ENCODE measurements at places on chromosomes 3 and 15.
A peak's percentile ranks its signal among the peaks of the same experiment; 100 is the strongest.

DNA sequence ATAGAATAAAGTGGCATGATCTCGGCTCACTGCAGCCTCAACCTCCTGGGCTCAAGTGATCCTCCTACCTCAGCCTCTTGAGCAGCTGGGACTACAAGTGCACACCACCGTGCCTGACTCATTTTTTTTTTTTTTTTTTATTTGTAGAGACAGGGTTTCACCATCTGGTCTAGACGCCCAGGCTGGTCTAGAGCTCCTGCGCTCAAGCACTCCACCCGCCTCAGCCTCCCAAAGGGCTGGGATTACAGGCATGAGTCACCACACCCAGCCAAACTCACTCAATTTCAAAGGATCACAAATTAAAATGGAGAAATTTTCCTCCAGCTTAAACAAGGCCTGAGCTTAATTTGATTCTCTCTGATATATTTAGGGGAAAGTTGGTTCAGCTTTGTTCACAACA is 27.3 kb upstream of the NMB start:
- peak; percentile 95 for DNase-seq

GRCh38 chr15:50117431-50118027 is 1.5 kb downstream of the ATP8B4 start:
- DNase-seq, result no peak

DNA sequence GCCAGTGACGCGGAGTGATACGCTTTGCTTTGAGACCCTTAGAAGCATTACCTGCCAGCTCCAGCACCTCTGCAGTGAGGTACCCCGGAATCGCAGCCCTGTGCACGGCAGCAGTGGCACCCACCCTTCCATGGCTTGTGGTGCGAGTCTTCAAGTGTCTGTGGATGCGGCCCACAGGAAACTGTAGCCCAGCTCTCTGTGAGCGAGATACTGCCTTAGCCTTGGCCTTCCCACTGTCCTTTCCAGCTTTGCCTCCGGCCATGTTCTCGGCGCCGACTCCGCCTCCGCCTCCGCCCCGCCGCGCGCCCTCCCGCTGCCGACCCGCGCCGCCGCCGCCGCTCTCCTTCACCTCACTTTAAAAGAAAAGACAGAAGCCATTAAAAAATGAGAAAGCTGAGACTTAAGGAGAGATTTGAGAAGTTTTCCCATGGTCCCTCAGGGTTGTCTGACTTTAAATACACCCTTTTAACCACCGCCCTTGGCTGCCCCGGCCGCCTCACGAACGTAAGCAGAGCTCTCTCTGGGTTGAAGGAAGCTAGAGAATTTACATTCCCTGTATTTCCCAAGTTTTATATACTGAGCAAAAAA is 78.5 kb upstream of the FAM174B start:
- peak; percentile 32 for DNase-seq

DNA sequence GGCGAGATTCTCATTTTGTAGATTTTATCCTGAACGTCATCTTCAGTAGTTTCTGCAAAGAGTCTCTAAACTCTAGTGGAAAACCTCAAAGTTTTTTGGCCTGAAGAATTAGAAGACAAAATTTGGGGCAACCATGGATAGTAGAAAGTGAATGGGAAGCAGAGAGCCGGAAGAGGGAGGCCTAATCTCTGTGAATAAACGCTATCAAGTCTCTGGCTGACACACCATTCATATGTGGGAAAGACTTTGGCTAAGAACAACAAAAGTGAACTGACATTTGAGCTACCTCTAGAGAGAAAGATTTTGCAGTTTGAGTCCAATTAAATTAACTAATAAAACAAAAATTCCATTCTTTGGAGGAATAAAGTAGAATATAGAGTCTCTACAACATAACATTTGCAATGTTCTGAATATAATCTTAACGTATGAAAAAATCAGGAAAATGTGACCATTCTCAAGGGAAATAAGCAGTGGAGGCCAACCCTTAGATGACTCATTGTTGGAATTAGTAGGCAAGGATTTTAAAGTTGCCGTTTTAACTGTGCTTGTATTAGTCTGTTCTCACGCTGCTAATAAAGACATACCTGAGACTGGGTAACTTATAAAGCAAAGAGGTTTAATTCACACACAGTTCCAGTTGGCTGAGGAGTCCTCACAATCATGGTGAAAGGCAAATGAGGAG is 184.6 kb downstream of the C3orf38 start:
- peak; percentile 1 for DNase-seq

DNA sequence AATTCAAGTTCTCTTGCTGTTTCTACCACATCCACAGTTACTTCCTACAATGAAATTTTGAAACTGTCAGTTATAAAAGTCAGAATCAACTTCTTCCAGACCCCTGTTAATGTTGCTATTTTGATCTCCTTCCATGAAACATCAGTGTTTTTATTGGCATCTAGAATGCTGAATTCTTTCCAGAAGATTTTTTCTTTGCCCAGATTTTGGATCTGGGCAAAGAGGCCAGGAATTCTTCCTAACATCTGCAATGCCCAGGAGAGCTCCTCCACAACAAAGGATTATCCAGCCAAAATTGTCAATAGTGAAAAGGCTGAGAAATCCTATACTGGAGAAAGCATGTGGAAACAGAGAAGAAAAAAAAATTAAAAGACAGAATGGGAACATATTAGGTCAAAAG is 75.5 kb downstream of the SERPINI1 start:
- peak; percentile 1 for DNase-seq

DNA sequence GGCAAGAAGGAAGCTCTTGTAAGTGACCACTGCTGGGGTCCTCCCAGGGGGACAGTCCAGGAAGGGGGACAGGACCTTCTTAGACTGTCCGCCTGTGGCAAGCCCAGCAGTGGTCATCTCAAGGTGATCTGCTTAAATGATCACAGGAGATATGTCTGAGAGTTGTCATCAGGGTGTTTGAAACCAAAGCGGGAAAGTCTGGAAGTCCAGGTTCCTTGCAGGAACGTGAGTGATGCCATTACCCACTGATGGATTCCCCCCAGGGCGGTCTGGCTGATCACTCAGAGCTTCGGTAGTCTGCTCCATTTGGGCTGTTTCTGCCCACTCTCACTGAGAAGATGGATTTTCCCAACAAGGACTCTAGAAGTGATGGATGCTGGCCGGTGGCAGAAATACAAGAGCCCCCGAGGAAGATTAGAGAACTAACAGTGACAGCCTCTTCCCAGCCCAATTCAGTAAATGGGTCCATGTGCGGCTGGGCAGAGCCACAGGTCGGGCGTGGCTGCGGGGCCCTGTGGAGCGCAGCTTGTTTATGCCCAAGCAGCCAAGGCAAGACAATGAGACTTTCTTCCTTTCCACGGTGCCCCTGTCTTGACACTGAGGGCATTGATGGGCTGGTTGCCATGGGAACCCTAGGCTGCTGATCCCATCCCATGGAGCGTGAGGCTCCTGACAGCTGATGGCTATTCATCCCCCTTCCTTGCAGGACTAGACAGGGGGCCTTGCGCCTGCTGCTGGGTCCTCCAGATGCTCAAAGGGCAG is 9.5 kb downstream of the PCSK6 start:
- DNase-seq, result no peak

DNA sequence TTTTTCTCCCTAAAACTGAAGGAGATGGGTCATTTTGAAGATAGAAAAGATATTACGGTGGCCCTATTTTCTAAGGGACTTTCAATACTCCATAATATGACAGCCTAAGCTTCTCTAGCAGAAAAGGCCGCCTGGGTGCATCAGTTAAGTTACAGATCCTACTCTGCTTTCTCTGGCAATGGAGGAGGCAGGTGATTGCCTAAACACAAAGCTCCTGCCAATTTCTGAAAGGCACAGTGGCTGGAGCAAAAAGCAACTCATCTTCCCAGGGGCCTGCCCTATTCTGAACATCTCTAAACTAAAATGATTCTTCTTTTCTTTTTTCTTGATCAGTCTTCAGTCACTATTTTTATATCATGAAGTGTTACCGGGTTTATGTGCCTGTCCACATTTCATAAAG is 276.7 kb downstream of the CNTN4 start:
- DNase-seq, result no peak

DNA sequence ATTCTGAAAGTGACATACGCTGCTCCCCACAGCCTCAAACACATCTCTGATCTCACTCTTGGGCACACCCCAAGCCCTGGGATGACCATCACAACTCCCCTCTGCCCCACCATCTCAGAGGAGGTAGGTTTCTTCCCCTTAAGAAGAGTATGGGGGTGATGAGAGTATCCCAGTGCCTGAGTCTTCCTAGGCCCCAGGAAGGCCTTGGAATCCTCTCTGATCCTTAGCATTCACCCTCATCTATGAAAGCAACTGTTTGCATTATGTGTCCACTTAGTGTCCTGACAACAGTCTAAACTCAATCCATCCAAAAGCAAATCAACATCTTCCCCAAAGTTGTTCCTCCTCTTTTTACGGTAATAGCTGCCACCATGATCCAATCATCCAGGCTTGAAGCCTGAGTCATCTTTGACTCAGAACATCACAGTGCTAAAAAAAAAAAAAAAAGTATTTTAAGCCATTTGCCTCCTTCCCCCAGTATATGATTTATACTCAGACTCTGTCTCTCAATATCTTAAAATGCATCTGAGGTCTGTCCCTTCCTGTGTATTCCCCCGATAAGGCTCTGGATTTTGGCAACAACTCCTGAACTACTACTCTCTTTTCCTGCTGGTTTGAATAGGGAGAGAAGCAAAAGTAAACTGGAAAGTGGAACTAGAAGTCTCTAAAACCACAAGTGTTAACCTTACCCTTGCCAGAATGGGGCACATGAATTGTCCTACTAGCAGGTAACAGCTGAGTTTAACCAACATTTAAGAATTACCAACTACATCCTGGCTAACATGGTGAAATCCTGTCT is 22.5 kb downstream of the POPDC2 start:
- peak; percentile 93 for DNase-seq

- no peak for DNase-seq
Measured at GRCh38 chr15:45391746-45392583, 13.6 kb upstream of the GATM start.

DNA sequence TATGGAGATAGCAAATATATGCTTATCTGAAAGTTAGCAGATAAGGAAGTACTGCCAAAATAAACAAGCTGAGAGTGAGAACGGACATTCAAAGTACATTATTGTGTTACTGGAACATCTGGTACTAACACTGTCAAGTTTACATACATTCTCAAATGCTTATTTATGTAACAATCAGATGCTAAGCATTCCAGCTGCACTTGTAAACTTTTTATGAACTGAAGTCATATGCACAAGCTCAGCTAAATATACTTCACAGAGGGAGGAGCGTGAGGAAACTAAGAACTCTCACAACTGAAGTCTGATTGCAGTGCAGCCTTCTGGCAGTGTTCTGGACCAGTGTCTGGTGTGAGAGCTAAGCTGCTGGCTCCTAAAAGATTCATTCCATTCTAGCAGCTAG is 223.7 kb upstream of the NANOGP8 start:
- DNase-seq, result peak; percentile 89

DNA sequence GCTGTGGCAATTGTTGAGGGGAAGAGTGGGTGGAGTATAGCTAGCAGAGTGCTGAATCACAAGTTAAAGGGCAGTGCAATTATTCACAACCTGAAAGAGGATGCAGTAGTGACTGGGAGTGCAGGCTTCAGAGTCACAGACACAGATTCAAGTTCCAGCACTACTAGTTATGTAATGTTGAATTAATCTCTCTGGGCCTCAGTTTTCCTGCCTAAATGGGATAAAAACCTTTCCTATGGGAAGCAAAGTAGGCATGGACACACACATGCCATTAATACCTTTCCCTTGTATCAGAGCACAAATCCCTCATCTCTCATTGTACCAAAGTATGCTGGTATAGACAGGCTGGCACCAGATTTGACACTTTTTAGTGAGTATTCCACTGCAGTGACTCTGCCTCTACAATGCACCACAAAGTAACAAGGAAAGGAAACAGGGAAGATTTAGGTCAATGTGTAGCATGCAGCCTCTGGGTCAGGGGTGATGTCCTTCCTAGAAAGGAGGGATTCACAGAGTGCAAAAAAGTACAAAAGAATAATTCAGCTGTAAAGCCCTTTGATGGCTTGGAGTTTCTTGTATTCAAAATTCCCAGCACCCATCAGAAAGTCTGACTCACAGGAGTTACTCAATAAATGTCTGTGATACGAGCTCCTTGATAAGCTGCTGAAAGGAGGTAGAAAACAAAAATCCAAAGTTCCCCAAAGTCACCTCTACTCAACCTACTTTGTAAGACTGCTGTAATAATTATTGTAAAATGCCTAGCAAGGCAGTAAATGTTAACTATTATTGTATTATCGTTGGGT is 507.5 kb upstream of the TGFBR2 start:
- peak; percentile 77 for DNase-seq

- DNase-seq, result no peak
Measured at GRCh38 chr3:51422211-51422610, 31.1 kb downstream of the RBM15B start.

GRCh38 chr3:72907131-72907711 is 19.4 kb downstream of the GXYLT2 start:
- peak; percentile 94 for DNase-seq

DNA sequence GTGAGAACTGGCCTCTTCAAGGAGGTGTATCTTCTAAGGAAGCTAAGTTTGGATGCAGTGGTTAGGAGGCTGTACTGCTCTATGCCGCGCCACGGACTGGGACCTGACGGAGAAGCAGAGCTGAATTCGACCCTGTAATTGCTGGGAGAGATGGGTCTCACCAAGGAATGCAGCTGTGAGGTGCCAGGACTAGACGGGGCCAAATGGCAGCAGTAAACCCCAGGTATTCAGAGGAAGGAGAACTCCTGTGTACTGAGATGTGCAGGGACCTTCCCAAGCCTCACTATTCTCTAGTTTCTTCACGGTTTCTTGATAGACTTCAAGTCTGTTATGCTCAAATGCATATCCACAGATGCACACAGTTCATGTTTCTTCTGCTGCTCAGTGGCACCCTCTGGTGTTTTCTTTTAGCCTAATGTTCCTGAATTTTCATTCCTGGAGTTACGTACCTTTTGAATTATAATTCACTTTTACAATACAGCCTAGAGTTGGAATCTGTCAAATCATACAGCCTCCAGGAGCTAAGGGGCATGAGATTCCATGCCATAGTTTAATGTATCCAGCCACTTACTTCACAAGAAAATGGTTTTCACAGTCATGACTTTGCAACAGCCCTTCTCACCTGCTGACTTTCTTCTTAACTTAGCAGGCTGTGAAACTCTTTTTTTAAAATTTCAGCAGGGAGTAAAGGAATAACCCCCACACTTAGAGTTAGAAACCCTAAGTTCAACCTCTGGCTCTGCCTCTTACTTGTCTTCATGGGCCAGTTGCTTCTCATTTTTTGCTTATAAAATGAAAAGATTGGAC is 61.8 kb downstream of the GLDN start:
- peak; percentile 66 for DNase-seq

DNA sequence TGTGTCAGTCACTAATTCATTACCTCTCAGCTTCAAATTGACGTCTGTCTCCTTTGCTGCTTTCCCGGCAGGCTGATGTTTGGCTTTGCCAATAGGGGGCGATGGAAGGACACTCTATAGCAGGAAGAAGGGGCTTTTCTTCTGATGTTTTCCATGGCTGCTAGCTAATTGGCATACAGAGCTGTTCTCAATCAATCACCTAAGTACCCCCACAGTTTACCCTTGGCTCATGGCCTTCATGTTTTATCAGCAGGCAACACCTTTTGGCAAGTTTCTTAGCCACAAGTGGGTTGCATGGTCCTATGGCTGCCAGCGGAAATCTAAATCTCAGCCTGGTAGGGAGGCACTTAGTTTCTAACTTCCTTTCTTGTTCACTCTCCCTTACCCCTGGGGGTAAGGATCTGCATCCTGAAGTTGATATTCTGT is 45.0 kb downstream of the ESYT3 start:
- peak; percentile 54 for DNase-seq
